Fibroblast of pulmonary artery (primary cell): ENCODE measurements at places on chromosomes 2 and 18.

GRCh38 chr2:21396252-21396651, 272.5 kb downstream of the TDRD15 start:
- DNase-seq = no peak

DNA sequence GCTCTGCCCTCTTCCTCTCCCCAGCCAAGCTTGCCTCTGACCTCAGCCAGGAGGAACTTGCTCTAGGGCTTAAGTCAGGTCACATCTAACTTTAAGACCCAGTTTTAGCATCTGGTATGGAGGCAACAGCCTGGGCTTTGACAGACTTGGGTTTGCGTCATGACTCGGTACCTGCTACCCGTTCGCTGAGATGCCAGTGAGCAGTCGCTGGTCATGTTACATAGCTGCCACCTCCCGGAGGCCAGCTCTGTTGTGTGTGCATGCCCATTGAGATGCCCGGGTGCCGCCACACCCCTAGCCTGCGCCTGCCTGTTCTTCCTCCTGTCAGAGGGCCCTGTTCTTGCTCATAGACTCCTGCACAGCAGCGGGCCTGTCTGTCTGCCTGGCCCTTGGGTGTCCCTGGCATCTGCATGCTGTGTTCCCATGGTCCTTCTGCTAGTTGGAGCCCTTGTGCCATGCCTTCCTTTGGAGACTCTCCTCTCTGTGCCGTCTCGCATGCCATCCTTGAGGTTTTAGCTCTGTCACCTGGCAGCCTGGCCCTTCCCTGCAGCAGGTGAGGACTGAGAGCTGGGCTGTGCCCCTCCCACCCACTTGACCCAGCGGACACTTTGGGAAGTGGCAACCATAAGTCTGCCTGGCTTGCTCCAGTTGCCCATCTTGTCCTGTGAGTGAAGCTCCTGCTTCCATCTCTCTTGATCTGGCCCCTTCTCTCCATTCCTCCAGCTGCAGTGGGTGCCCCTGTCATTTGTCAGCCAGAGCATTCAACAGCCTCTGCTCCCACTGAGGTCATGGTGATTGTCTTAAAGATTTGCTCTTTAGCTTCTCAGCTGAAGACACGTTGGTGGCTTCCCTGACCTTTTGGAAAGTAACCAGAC, 24.9 kb downstream of the ASAP2 start:
- DNase-seq = no peak

GRCh38 chr2:218998414-218999002, 5.3 kb upstream of the CRYBA2 start:
- DNase-seq = no peak

GRCh38 chr2:20433249-20433648, 13.6 kb upstream of the RHOB start:
- no peak for DNase-seq

- no peak for DNase-seq
These were observed 7.4 kb downstream of the MYL12B start for GRCh38 chr18:3269241-3269913.

DNA sequence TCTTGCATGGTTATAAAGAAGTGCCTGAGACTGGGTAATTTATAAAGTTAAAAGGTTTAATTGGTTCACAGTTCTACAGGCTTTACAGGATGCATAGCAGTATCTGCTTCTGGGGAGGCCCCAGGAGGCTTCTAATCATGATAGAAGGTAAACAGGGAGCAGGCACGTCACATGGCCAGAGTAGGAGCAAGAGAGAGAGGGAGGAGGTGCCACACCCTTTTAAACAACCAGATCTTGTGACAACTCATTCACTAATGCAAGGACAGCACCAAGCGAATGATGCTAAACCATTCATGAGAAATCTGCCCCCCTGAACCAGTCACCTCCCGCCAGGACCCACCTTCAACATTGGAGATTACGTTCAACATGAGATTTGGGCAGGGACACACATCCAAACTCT, 141.1 kb downstream of the EN1 start:
- DNase-seq = no peak

DNA sequence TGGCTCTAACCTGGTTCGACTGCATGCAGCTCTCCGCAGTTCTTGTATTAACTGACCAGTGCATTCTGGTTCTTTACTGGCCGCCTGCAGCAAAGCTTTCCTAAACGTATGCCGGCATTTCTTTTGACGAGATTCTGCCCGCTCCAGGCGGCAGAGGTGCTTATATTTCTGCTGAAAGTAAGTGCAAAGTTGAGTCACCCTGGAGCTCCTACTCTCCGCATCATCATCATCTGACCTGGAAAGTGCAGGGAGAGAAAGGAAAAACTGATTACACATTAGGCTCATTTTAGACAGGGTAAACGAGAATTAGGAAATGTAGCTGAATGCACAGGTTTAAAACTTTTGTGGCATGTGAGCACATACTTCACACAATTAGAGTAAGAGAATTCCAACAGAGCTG, 57.9 kb downstream of the INO80D start:
- no peak for DNase-seq

DNA sequence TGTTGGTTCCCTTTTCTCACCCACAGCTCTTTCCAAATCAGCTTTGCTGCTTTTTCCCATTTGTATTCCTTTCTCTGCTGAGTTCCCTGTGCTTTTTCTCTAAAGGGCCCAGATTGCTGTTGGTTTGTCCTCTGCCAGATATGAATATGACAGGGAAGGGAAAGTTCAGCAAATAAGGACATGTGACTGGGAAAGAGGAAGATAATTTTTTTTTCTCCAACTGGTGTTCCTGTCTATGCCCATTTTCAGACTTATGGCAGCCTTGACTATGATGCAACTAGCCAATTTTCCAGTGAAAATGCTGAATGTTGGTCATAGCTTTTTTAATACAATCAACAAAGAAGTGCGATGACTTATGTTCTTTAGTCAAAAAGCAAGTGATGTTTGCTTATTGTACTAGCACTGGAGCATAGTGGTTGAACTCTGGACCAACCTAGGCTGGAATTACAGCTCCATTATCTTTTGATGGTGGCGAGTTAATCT, 7.7 kb downstream of the MDH1 start:
- no peak for DNase-seq

GRCh38 chr2:112646102-112646719, 472 bp downstream of the SLC20A1 start:
- no peak for DNase-seq

DNA sequence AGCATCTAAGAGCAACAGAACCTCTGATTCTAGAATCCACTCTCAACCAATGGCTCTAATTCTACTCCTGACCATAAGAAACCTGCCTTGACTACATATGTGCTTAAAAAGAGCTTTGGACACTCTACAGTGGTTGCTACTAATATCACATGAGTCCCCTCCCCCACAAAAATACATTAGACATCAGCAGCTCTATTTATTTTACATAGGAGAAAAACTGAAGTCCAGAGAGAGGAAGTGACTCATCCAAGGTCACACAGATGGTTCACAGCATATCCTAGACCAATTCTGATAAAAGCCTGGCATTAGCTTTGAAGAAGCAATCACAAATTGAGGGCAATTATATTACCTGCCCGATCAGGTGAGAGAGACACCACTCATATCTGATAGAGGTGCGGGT, 49.8 kb downstream of the ALK start:
- no peak for DNase-seq

GRCh38 chr18:73790587-73790986, 357.0 kb downstream of the FBXO15 start:
- no peak for DNase-seq

DNA sequence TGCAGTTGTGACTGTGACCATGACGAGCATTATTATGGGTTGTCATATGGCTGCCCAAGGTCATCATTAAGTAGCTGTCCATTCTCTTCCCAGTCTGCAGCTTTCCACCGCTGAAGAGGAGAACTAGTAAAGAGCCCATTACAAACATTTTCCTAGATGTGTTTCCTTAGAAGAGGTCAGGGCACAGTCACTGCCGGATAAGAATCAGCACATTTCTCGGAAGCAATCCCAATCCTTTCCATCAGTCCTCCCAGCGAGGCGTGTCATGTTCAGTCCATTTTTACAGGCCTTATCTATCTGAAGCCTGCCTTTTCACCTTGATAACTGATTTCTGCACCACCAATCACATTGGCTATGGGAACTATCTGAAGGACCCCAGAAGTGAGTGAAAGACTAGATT, 319.9 kb upstream of the SLC14A2 start:
- no peak for DNase-seq

DNA sequence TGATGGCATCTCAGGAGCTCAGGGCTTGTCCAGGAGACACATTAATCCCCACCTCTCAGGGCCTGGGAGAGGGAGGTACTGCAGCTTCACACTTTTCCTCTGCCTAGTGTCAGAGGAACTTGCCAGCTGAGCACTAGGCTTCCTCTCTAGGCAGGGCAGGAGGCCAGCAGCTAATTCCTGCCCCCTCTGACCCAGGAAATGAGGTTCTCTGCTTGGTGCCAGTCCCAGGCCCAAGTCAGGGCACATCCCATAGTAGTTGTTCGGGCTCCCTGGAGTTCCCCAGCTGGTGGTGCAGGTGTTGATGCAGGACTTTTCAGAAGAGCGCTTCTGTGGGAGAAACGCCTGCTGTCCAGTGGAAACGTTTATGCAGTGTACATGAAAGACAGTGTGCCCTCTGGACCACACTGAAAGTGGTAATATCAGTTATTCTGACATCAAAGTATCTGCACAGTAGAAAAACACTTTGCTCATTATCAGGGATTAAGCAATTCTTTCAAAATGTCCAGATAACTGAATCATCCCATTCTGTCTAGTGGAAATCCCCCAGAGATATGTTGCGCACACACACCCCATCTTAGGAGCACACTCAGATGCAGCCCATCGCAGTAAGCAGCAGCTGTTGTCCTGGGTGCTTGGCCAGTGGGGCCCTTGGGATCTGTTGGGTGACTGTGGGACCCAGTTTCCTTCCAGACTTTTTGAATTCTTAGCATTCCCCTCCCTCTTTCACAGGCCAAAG, 17.8 kb upstream of the SCLY start:
- peak; percentile 8 for DNase-seq

GRCh38 chr2:8392098-8392866, 289.6 kb upstream of the ID2 start:
- no peak for DNase-seq

- no peak for DNase-seq
These were observed 159.8 kb downstream of the DDX1 start for GRCh38 chr2:15751477-15751876.

DNA sequence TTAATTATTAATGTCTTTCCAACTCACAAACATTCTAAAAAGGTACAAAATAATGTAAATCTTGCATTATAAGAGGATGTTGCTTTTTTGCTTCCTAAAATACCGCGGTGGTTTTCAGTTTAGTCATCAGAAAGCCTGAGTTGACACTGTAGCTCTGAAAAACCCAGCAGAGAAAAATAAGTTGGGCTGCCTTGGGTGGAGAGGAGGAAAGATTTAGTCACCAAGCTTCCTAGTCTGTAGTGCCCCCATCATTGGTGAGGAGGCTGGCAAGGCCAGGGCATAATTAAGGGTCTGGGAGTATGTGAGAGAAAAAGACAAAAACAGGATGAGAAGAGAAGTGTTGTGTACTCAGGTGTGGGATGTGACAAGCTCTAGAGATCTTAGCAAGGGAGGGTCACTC, 5.7 kb downstream of the PTPRM start:
- DNase-seq = no peak

DNA sequence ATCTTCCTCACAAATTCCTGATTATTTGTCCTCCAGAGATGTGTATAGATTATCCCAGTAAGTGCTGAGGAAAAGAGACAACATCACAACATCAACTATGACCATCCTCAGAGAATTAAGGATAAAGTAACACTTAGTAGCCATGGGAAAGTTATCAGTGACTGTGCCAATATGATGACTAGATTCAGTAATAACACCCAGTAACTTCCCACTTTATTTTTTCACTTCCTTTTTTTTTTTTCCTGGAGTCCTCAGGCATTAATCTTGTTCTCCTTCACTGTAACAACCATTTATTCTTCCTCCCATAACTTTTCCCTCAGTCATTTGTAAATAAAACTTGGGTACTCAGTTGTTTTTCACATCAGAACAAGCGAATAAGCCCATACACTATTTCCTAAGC, 16.7 kb upstream of the PID1 start:
- no peak for DNase-seq

GRCh38 chr18:54822872-54823845, 5.1 kb upstream of the RAB27B start:
- DNase-seq = peak; percentile 92

GRCh38 chr2:201116959-201117734, 1.2 kb downstream of the CFLAR start:
- DNase-seq = peak; percentile 93

DNA sequence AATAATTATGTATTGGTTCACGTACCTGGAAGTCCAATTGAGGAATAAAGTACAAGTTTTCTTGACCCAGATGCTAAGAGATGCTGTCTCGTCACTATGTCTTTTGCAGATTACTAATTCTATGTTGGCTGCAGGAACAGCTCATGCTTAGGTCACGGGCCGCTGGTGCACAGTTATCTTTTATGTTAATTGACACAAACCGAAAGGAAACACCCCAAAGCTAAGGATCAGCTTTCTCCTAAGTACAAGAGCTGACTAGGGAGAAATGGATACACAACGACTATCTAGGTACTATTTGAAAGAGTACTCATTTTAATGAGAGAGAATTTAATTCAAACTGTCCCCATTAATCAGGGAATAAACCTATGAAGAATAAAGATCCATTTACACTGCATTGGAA, 217.7 kb upstream of the SLC35G4 start:
- DNase-seq = no peak

GRCh38 chr2:15913146-15913545, 27.2 kb upstream of the MYCN start:
- DNase-seq = no peak

DNA sequence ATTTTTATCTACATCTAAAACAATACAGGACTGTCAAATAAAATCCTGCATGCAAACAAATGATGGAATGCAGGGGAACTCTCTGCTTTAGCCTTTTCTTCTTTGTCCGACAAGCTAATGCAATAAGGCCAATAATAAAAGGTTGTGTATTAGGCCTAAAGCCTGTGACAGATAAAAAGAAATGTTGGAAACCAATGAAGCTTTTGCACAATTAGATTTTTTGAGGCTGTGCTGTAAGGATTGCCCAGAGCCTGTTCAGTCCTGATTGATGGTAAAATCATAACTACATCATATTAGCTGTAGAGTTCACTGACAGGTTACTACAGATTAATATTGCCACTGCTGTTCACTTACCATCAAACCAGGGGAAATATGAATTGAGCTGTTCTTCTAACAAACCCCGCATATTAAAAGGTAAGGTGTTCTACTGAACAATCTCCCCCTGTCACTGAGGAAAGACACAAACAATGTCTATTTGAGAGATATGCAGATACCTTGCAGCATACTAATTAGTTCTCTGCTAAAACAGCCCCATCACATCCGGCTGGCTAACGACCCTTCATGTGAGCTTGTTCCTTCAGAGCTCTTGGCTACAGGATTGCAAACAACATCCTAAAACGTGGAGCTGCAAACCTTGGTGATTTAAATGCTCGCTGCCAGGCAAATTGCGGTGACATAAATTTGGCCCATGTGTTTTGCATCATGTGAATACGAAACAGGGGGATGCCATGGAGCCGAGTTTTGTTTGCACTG, 305.4 kb downstream of the MTX2 start:
- DNase-seq = no peak

GRCh38 chr18:12765126-12765525, 62.3 kb downstream of the PSMG2 start:
- DNase-seq = no peak

GRCh38 chr2:157355618-157356017, 30.0 kb upstream of the ERMN start:
- peak; percentile 22 for DNase-seq

GRCh38 chr2:220880623-220881596, 691.2 kb downstream of the EPHA4 start:
- DNase-seq = no peak

- no peak for DNase-seq
These were observed 73.6 kb upstream of the ZNF804A start for GRCh38 chr2:184524551-184525382.

- DNase-seq = peak; percentile 71
These were observed at the start of gene EGR4 for GRCh38 chr2:73293534-73294171. Gene EGR4 (minus strand): TSS chr2:73293548. CDS start chr2:73293317, 231 bp downstream.

- no peak for DNase-seq
These were observed 93.6 kb downstream of the ZFP36L2 start for GRCh38 chr2:43132683-43133301.
